ENCODE measurements at places on chromosomes 12 and 14.

GRCh38 chr12:89163918-89164317 lies 188.4 kb downstream of the DUSP6 start:
- DNase-seq = no peak

DNA sequence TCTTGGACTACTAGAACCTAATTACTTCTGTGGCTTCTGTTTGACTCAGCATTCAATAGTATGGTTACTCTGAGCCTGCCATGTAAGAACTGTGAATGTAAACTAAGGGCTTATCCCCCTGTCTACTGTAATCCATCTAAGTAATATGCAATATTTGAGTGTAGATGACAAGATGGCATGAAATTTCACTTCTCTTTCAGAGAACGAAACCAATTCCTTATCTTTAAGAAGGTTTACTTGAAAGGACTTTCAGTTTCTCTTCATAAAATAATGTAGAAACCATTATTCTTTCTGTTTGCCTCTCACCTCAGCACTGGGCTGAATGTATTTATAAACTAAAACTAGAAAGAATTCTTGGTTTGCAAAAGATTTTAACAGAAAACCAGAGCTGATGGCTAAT lies 60.4 kb upstream of the ARID2 start:
- DNase-seq = no peak

DNA sequence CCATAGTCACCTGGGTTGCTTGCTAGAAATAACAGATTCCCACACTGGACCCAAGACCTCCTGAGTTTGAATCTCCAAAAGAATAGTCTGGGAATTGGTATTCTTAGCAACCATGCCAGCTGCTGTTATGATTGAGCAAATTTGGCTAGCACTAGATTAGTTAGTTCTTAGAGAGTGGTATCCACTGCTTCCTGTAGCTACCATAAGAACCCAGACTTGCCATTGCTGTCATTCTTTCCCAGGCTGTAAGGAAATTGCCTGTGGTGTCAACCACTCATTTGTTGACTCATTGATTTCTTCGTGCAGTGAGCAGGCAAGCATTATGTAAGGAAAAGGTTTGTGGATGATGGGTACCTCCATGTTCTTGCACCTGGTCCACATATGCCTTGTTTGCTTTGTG lies 201.8 kb upstream of the RGS6 start:
- DNase-seq = no peak

GRCh38 chr14:81991998-81992397 lies 458.3 kb upstream of the SEL1L start:
- no peak for DNase-seq

GRCh38 chr12:111761099-111761498 lies 5.6 kb upstream of the ALDH2 start:
- no peak for DNase-seq

DNA sequence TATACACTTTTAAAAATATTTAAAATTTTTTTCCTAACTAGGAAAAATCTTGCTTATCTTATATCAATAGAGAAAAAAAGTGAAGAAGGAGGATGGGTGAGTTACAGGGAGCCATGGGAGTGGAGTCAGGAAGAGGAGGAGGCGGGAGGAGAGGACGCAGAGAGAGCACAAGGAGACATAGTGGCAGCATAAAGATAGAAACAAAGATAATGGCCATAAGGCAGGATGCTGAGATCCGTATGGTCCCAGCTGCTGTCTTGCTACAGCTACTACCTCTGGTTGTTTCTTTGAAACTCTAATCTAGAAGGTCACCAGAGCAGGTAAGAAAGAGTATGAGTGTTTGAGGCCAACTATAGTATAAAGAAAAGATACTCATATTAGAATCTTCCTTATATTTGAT lies 2.6 kb upstream of the SOX5 start:
- DNase-seq = no peak

- DNase-seq = no peak
These were observed 266.4 kb upstream of the SLC16A7 start for GRCh38 chr12:59329462-59329861.

DNA sequence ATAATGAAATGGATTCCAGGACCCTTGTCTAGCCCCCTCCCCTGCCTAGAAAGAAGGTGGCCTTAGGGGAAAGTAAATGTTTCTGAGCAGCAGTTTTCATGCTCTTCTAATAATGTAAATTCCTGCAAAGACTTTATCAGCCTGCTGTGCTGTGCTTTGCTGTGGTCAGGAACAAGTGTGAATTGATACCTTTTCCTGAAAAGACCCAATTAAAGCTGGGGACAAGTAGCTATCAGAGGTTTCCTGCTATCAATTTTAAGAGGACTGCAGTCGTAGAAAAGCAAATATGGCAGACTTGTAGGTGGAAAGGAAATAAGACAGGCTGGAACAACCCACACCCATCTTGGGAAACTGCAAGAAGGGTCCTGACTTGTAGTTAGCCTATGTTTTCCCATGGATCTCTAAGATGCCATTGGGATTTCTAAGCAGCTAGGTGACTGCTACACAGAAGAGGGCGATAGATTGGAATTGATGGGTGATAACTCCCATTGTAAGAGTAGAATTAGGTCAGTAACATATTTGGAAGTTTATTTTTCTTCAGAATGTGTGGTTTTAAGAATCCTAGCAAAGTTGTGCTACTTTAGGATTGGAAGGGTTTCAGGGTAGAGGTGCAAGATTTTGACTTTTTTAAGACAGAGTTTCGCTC lies 3.1 kb downstream of the DYNLL1 start:
- DNase-seq = no peak

DNA sequence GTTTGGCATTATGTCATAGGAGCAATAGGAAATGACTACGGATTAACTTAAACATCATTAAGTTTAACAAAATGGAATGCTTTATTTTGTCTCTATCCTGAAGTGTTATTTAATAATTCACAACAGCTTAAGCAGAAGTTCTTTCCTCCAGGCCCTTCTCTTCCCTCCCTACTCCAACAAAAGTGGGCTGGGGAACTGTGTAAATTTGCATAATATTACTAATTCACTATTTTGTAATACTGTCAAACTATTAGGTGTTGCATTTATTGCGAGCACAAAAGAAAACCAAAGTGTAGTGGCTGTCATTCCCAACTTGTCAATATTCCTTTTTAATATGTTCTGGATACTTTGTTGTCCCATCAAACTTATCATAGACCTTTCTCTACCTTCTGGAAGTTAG lies 69.8 kb downstream of the ATG14 start:
- DNase-seq = no peak

DNA sequence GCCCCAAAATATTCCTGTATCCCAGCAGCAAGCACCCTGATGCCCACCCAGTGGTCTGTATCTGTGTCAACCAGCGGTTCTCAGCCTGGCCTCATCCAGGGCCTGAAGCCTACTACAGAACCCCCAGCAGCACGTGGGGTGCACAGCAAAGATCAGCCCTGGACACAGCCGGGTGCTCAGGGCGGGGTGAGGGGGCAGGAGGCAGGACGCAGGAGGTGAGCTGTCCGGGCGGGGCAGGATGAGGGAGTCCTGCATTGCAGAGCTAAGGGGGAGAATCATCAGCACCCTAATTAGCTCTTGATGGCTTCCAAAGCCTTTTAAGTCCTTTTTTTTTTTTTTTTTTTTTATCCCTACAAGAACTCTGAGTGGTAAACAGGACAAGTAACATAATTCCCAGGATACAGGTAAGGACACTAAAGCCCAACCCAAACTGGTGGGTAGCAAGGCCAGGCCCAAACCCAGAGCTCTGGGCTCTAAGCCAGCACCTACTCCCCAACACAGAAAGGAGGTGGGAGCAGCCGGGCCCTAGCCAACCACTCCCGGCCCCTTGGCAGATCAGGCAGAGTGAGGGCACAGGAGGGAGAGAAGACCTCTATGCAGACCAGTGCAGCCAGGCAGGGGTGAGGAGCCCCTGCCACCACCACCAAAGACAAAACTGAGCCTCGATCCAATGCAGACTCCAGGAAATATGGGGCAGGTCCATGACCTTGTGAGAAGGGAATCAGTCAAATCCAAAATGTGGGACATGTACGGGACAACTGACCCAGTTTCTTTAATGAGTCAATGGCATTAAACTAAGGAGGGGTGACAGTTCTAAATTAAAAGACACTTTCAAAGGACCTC lies 32.3 kb upstream of the EIF5 start:
- no peak for DNase-seq

All from head of caudate nucleus (tissue), 42 donors.